Fibroblast of skin of scalp (primary cell): ENCODE measurements at places on chromosomes 12 and 14.

DNA sequence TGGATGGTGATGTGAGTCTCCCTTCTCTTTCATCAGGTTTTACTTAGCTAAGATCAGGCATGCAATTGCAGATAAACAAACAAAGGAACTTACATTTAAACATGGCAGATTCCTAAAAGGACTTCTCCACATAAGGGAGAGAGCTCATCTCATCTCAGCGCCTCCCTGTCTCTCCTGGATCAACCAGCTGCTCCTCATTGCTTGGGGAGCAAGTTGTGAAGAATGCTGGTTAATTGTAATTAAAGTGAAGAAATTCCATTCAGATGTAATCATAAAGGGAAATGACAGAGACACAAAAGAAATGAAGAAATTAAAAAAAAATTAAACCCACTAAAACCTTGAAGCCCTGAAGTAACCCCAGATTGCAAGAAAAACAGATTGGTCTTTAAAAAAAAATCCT is 104.4 kb upstream of the DIO2 start:
- peak; percentile 19 for DNase-seq

DNA sequence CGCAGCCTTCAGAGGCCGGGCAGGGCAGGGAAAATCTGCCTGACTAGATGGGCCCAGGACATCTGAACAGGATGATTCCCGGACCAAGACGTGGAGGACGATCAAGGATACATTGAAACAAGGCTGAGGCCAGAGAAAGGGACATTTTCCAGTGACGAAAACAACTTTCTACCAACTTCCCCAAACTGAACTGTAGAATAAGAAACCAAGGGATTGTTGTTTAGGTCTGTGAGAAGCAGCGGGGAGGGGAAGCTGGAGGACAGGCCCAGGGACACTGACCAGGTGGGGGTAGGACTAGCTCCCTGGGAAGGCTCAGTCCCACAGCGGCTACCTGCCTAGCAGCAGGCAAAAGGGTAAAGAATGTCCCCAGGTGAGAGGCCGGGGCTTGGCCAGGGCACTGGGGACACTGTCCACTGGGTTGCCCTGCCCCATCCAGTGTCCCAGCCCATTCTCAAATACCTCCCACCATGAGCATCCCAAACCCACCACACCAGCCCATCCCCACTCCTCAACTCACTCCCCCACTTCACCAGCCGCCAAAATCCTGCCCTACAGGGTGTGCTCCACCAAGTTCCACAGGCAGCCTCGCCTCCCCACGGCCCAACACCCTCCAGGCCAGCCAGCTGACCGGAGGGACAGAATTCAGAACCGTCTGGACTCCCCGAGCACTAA is 995 bp downstream of the TNFRSF1A start:
- DNase-seq, result no peak

DNA sequence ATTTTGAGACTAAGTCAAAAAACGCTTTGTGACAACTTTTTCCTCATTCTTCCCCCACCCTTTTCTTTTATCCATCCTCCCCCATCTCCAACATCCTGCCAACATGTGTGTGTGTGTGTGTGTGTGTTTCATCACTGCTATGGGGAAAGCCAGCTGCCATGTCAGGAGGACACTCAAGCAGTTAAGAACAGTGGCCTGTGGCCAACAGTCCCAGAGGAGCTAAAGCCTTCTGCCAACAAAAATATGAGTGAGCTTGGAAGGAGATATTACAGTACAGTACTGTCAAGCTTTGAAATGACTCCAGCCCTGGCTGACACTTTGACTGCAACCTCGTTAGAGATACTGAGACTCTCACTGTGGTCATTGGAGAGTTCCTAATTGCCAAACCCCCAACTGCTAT is 5.0 kb upstream of the CSRP2 start:
- DNase-seq, result peak; percentile 79

- no peak for DNase-seq
Measured at GRCh38 chr12:7411343-7411742, 32.6 kb downstream of the CD163L1 start.

- no peak for DNase-seq
Measured at GRCh38 chr14:54188064-54188666, 208.6 kb upstream of the CDKN3 start.

- no peak for DNase-seq
Measured at GRCh38 chr14:68506645-68507419, 286.0 kb downstream of the ZFP36L1 start.
